ENCODE measurements at places on chromosomes 3 and 15.
A peak's percentile ranks its signal among the peaks of the same experiment; 100 is the strongest.

DNA sequence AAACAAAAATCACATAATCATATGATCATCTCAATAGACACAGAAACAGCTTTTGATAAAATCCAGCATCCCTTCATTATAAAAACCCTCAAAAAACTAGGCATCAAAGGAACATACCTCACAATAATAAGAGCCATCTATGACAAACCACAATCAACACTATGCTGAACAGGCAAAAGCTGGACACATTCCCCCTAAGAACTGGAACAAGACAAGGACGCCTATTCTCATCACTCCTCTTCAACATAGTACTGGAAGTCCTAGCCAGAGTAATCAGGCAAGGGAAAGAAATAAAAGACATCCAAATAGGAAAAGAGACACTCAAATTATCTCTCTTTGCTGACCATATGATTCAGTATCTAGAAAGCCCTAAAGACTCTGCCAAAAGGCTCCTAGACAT is 54.9 kb upstream of the SLC12A8 start:
- DNase-seq: no peak

DNA sequence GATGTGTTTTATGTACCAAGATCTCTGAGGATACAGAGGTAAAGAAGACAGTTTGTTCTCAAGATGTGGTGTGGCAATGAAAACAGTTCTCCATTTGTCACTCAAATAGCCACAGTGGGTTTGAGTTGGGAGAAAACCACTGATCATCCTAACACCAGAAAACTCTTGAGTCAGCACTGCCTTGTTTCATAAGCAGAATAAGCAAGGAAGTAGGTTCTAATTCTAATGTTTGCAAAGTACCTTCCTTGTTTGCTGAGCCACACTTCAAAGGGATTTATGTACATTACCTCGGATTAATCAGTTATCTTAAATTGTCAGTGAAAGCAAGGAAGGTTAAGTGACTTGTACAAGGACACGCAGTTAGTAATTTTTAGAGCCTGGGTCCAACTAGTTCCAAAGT is 107.8 kb upstream of the BOC start:
- DNase-seq: no peak

DNA sequence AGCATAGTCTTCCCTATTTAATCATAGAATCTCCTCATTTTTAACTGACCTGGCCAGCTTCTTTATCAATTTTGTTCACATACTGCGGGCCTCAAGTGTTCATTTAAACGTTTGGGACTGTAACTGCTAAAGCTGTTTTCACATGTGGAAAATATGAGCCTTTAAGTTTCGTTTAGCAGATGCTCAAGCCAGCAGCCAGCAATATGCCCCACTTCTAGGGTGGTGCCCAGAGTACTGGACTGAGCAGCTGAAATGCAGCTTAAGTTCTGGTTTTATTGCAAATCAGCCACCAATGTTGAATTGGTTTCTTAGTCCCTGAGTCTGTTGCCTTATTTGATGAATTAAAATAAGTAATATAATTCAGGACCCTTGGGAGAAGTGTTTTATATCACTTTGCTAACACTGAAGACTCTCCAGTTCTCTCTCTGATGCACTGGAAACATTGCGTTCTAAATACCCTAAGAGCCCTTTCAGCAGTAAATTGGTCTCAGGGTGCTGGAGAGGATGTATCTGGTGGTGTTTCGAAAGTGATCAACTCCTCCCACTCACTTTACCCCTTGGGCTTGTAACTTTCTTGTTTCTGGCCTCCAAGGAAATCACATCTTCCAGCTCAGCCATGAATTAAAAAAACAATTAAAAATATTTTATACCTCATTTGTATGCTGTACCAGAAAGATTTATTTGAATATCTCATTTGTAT is 61.7 kb downstream of the B3GALNT1 start:
- no peak for DNase-seq

DNA sequence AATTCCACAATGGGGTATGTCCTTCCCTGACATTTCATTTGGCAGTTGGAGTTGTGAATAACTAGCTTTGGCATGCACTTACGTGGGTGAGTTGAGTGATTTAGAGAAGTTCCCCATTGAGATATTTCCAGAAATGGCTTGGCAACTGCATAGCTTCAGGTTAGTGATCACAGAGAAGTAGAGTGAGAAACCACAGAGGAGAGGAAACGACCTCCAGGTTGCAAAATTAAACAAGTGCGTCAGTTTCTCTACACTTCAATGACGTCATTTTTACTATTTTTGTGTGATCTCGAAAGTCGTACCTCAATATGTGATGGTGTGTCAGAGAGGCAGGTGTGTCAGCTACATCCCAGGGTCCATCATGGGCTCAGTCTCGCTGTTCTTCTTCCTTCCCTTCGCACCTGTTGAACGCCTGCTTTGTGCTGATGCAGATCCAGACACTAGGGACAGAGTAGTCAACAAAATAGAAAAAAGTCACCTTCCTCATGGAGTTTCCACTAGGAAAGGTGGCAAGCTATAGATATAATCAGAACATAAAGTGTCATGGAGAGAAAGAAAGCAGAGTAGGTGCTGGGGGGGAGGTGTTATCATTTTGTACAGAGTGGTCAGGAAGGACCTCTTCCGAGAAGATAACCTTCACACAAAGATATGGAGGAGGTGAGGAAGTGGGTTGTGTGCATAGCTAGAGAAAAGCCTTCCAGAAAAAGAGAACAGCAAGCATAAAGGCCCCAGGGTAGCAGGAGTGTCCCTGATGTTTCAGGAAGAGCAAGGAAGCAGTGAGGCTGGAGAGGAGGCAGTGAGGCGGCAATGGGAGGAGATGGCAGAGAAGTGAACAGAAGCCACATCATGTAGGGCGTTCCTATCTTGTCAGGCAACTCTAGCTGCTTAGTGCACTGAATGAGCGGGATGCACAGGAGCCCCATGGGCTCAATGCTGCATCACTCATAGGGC is 75.6 kb downstream of the MCTP2 start:
- DNase-seq: peak; percentile 52

GRCh38 chr3:9750556-9751411 is 1.0 kb downstream of the OGG1 start:
- DNase-seq: no peak

- no peak for DNase-seq
Measured at GRCh38 chr3:53073553-53074365, 27.9 kb upstream of the SFMBT1 start.

GRCh38 chr3:43785551-43785950 is 94.8 kb downstream of the ABHD5 start:
- DNase-seq: no peak

DNA sequence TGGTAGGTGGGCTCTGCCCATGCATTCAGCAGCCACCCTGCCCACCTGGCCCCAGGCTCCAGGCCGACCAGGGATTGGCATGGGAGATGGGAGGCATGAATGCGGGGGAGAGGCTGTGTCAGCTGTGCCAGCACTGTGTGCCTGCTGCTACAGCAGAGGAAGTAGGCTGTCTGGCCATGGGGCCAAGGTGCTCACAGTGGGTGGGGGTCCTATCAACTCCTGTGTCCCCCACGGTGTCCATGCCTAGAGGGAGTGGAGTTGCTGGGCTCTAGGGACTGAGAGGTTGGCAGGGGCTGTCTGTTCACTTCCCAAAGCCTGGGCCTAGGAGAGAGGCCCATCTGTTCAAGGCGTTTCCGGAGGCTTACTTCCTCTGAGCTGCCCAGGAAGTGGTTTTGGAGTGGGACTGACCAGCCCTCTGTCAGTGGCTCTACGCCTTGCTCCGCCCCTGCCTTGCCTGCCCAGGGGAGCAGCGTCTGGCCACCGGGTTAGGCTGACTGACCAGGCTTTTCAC is 5.8 kb downstream of the PRKCD start:
- DNase-seq: no peak

GRCh38 chr15:69748576-69749185 is 296.1 kb downstream of the RPLP1 start:
- peak; percentile 15 for DNase-seq

- DNase-seq: peak; percentile 59
Measured at GRCh38 chr3:56894881-56895431, 93.2 kb upstream of the ARHGEF3 start.

DNA sequence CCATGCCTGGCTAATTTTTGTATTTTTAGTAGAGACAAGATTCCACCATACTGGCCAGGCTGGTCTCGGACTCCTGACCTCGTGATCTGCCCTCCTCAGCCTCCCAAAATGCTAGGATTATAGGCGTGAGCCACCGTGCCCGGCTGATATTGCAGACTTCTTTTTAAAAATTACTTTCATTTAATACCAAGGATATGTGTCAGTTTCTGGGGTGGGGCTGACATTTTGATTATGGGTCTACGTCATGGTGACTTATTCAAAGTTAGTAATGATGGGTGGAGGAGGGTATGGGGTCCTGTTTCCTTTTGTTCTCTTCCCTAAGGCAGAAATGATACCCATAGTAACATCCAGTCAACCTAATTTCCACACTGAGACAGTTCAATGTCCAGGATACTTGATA is 34.7 kb downstream of the GBE1 start:
- no peak for DNase-seq

DNA sequence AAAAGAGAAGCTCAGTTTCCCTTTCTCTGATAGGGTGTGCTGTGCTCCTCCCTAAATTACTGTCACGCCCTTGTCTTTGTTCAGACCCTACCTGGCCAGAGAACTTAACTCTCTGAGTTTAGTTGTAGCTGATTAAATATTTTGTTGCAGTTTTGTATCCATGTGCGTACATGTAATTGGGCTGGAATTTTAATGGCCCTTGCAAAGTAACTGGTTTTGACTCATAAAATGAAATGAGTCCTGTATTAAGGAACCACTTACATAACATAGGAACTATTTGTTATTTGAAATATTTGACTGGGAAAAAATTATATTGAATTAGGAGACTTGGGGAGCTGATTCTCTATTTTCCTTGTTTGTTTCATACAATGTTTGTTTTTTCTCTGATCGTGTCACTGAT is 80.2 kb downstream of the LRRK1 start:
- DNase-seq: no peak

- no peak for DNase-seq
Measured at GRCh38 chr3:59845386-59845785, 795.6 kb upstream of the CFAP20DC start.

GRCh38 chr15:41984622-41985021 is 12.3 kb upstream of the EHD4 start:
- DNase-seq: no peak

DNA sequence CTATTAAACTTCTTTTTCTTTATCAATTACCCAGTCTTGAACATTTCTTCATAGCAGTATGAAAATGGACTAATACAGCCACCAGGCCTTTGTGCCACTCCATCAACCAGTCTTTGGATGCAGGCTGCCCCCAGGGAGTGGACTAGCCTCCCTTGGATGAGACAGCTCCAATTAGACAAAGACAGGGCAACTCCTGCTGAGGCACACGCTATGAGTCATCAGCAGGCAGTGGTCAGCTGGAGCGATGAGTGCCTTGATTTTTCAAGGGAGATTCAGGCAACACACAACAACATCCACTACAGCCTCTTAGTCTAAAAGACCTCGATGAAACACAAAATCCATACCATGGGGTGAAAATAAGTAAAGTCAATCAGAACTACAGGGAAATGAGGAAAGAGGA is 160.1 kb downstream of the ARRDC4 start:
- DNase-seq: no peak

DNA sequence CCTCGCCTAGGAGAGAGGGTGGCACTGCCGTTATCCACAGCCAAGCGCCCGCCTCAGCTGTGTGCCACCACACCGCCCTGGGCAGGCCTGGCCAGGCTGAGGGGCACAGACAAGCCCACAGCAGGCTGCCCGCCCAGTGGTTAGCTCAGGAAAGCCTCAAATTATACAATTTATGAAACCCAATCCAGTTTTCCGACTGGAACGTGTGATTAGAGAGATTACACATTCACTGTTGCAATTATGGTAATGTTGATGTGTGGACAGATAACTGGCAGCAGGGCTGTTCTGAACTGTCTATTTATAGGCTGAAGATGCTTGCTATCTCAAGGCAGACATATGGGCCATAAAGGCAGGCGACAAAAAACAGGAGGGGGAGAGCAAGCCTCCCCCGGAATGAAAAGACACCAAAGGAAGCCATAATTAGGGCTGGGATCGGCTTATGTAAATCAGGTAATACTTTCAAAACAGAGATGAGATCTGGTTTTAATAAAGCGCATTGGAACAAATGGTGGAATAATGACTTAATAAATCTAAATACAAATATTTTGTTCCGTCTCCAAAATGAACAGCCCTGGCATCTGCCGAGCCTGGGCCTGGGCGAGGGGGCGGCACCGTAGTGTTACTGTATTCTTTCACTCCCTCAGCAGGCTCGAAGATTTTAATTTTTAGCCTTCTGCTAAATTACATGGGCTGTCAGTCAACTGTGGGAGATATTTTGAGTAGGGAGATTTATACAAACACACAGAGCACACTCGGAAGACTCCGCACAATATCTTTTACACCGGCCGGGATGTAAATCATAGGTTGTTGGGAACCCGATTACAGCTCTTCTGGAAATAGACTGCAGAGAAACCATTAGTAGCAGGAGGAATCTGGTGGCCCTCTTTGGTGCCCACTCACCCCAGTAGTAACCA is 103.1 kb upstream of the TLE3 start:
- no peak for DNase-seq

- DNase-seq: no peak
Measured at GRCh38 chr3:3165241-3165640, 14.2 kb downstream of the CRBN start.

DNA sequence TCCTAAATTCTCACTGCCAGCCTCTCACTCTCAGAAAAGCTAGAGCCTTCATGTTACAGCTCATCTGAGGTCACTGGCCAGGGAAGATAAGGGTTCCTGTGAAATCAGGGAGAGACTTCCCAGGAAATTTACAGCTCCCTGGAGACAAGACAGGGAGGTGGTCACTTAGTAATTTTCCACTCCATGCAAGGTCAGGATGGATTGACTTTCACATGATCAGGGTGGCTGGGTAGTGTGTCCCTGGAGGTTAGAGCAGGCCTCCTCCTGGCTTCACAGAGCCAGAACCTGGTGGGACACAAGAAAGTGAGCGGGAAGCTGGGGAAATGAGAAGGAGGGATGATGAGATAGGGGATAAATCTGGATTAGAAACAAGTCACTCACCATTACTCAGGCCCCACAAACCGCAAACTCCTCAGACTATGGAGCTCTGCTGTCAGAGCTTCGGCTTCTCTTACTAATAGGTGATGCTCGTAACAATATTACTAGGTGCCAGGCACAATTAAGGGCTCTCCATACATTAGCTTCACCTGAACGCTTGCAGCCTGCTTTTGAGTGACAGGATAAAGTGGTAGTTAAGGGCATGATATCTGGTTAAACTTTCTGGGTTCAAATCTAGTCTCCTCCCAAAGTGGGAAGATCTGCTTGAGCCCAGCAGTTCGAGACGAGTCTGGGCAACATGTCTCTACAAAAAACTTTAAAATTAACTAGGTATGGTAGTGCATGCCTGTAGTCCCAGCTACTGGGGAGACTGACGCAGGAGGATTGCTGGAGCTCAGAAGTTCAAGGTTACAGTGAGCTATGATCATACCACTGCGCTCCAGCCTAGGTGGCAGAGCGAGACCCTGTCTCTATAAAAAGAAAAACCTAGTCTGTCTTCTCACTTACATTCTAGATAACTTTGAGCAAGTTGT is 24.9 kb downstream of the DUOX2 start:
- DNase-seq: no peak
